ENCODE measurements at places on chromosomes 16 and 17.

DNA sequence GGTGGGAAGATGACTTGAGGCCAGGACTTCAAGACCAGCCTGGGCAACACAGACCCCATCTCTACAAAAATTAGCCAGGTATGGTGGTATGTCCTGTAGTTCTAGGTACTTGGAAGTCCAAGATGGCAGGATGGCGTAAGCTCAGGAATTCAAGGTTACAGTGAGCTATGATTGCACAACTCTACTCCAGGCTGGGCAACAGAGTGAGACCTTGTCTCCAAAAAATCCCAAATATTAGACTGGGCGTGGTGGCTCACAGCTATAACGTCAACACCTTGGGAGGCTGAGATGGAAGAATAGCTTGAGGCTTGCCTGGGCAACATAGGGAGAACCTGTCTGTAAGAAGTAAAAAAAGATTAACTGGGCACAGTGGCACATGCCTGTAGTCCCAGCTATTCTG is 30.8 kb downstream of the SUZ12 start:
- no peak for DNase-seq

GRCh38 chr16:67104845-67105244 is 4.9 kb upstream of the PHAF1 start:
- DNase-seq, result no peak

DNA sequence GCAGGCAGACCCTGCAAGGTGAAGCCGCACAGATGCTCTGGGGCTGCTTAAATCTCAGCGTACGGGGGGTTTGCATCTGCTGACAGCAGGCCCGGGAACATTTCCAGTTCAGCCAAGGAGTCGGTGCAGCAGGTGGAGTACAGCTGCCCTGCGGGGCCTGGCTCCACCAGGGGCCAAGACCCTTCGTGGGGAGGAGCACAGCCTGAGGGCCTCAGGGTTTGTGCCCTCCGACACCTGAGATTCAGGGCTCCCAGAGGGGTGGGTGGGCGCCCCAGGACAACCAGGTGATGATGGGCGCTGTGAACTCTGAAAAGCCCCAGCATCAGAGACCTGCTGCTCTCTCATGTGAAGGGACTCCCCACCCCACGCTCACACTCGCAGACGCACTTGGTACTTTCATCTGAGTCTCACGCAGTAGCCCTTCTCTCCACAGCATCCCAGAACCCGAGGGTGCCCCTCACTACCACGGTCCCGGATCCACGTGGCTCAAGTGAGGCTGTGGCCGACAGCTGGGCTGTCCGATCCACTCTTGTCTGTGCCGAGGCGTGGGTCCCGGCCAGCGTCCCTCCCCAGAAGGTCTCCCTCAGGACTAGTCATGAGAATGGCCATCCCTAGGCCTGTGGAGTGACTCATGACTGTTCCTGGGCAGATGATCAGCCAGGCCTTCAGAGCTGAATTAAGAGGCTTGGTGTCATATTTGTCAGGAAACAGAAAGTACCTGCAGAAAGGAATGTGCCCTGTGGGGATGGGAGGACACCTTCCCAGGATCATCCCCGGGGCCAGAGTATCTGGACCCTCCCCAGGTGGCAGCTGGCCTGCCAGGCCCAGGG is 29.6 kb downstream of the ACSF3 start:
- DNase-seq, result no peak

DNA sequence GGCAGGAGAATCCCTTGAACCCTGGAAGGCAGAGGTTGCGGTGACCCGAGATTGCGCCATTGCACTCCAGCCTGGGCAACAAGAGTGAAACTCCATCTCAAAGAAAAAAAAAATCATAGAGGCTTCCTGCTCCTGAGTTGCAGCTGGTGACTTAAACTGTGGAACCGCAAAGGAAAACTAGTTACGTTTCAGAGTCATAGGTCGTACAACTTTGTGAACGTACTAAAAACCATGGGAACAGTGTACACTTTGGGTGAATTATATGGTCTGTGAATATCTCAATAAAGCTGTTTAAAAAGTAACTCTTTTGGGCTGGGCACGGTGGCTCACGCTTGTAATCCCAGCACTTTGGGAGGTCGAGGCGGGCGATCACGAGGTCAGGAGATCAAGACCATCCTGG is 23.6 kb downstream of the SLC5A10 start:
- no peak for DNase-seq

DNA sequence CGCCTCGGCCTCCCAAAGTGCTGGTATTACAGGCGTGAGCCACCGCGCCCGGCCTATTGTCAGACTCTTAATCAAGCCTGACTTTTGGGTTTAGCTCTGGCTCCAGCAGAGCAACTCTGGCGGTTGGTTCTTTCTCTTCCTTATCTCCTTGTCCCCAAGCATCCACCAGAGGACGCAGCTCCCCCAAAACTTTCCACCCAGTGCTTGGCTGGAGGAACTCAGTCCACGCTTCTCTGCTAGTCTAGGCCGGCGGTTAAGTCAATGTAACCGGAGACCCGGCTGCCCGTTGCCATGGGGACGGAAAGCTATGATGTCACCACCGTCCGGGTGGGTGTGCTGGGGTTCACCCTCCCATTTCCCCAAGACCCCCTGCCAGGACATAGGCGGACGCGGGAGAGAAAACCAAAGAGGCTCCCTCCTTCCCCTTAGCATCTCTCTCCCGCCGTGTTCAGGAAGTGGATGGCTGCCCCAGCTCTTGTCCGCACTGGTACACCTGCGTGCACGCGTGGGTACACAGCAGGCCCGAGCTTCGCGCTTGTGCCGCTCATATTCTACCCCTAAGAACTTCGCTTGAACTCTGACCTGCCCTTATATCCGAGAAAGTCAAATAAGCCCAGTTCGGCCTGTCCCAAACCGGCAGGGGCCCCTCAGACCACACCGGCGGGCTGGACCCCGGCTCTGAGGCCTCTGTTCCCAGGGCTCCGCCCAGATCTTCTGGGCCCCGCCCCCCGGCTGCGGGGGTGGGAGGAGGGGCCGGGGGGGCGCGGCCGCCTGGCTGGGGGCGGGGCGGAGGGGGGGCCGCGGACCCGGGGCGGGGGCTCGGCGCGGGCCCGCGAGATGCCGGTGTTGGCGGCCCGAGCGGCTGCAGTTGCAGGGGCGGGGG is at the start of gene RND2:
Gene RND2, plus strand, starts transcription at position 825 of the 883 bp plus-strand sequence. CDS start 117 bp downstream, outside the sequence.
- DNase-seq, result peak; percentile 87

- DNase-seq, result no peak
These were observed 38.8 kb downstream of the ERN1 start for GRCh38 chr17:64091116-64091515.

GRCh38 chr16:81136390-81137335 is 40.5 kb upstream of the GCSH start:
- DNase-seq, result no peak

DNA sequence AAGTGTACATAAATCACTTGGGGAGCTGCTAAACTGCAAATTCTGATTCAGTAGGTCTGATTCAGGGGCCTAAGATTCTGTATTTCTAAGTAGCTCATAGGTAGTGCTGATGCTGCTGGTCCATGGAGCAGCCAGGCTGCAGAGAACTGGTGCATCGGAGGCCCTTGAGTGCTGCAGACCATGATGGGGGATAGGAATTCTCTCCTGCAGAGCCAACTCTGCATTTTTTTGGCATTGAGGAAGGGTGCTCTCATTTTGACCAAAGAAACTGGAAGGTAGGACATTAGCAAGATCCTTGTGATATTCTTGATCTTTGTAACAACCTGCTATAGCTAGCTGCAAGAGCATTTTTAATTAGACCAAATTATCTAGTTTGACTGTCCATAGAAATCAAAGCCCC is 4.7 kb downstream of the HOXB2 start:
- DNase-seq, result no peak

DNA sequence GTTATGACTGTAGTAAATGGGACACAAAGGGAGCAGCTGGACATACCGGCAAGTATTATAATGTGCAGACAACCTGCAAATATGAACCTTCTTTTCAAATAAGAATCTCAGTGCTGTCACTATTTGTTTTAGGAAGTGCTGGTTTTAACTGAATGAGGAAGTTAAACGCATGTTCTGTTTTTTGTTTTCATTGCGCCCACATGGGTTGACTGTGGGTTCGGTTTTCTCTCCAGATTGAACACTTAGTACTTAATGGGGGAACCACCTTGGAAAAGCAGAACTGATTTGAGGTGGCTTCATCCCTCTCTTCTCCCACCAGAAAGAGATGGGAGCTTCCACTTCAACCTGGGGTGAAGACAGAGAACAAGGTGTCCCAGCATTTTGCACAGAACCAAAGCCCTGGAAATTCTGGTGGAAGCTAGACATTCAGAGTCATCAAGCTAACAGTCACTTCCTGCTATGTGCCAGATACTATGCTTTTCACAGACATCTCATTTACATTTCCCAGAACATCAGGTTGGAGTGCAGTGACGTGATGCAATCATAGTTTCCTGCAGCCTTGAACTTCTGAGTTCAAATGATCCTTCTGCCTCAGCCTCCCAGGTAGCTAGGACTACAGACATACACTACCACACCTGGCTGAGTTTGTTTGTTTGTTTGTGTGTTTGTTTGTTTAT is 149.8 kb downstream of the CDH13 start:
- no peak for DNase-seq

DNA sequence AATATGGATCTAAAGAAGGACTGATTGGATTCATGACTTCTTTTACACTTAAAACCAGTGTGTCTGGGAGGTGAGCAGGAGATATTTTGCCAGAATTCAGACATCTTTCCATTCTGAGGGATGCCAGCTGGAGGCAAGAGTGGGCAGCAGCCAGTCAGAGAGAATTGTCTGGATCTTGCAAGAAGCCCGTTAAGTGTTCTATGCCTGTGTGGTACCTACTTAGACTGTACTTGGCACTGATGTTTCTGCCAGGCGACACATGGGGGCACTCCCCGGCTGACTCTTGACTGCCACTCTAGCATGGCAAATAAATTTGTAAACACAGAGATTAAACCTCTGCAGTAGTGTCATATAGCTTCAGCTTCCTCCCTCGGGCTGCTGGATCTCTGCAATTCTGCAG is 247.7 kb downstream of the UTP18 start:
- DNase-seq, result no peak

GRCh38 chr16:1311738-1312466 is 2.5 kb downstream of the UBE2I start:
- no peak for DNase-seq

GRCh38 chr16:30464078-30464477 is 8.5 kb upstream of the ITGAL start:
- no peak for DNase-seq

DNA sequence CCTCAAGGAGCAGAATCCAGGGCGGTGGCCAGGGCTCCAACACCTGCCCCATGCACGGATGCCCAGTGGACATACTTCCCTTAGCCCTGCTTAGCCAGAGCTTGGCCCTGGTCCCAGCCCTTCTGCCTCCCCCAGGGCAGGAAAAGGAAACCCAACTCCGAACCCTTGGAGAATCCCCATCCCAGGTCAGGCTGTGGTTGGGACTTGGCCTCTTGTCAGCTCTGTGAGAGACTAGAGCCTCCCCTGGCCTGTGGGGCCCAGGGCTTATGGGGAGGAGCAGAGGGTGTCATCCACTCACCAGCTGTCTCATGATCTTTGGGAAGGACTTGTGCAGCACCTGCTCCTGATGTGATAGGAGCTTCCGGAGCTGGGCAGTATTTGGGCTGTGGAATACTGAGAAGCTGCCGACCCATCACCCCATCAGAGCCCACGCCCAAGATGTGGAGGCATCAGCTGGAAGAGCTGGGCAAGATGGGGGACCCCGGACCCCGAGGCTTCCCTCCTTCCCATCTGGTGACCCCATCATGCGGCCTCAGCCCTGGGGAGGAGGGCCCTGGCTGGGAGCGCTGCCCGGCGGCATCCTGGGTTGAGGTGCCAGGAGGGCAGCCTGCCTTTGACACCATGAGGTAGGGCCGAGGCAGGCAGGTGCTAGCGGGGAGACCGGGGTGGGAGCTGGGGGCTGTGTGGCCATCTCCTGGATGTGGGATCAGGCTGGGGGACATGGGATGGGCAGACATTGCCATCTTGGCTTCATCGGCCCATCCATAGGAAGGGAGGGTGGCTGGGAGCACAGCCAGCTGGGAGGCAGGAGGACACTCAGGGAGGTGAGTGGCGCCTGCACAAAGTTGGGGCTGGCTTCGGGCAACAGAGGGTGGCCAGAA is 45.1 kb downstream of the TNFRSF13B start:
- DNase-seq, result no peak

DNA sequence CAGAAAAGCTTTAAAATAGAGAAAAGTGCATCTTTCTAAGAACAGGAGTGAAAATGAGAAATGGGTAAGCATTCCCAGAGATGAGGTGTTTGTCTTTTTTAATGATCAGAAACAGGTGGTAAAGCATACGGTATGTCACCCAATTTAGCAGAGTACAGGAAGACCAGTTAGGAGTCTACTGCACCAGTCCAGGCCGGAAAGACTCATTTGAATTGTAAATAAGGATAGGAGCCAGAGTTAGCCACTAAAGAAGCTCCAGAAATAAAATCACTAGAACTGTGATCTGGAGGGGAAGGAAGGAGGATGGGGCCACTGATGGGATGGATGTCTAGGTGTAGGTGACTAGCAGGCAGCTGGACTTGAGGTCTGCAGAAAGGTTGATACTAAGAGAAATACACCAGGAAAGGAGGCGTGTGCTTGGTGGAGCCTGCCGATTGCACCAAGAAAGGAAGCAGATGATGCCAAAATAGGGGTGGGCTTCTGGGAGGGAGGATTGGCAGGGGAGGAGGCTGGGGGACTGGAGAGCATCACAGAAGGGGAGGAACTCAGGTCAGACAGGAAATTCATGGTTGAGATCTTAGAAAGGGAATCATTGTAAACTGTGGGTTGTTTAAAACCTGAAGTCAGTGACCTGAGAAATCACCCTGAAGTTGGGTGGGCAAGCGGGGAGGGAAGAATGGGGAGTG is 8.1 kb upstream of the NAT9 start:
- DNase-seq, result no peak

DNA sequence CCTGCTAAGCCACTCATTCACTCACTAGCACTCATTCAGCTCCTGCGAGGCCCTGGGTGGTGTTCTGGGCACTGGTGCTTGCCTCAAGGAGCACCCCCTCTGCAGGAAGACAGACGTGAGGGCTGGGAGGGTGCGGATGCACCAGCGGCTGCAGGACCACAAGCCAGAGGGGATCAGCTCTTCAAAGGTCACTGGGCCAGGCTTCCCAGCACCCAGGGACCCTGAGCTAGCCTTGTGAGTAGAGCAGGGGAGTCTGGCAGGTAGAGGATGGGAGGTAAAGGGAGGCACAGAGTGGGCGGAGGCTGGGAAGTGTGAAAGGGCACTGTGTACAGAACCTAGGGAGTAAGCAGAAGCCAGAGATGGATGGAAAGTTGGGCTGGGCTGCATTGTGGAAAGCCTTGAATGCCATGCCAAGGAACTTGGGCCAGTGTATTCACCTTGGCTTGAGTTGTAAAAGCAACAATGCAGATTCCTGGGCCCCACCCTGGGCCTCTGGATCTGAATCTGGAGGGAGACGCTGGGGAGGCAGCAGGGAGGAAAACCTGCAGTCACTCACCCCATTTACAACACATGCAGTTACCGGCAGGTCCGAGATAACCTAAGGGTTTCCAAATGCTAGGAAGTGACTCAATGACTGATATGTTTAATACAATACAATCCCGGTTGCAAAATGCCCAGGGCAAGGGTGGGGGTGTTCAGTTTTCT is 1.7 kb downstream of the IL4R start:
- peak; percentile 49 for DNase-seq

- DNase-seq, result no peak
These were observed 129.5 kb upstream of the SDK2 start for GRCh38 chr17:73773702-73774101.

Data from CD4-positive, alpha-beta T cell treated with Interleukin-21 for 1 hour (primary cell).